Calu3 (cell line): ENCODE measurements at places on chromosomes 16 and 17. TPM values are rescaled to one million over a fixed set of nuclear protein-coding genes. Genes with fewer than 3 reads are reported as not detected.

- H3K4me1 ChIP-seq, result peaks cover 9% of the 10 kb centered on the region
- peaks cover 86% of the 10 kb centered on the region for H3K36me3 ChIP-seq
- no peak overlapping the region for H3K27ac ChIP-seq
- no peak overlapping the region for H3K4me3 ChIP-seq
- no peak for DNase-seq
- H3K27me3 ChIP-seq, result no peaks in the 10 kb centered on the region
Observed at GRCh38 chr17:45087504-45087975, 26.4 kb downstream of the NMT1 start.

Gene DBF4B
- 44.8 and 47.4 TPM in 2 replicates for total RNA-seq

DNA sequence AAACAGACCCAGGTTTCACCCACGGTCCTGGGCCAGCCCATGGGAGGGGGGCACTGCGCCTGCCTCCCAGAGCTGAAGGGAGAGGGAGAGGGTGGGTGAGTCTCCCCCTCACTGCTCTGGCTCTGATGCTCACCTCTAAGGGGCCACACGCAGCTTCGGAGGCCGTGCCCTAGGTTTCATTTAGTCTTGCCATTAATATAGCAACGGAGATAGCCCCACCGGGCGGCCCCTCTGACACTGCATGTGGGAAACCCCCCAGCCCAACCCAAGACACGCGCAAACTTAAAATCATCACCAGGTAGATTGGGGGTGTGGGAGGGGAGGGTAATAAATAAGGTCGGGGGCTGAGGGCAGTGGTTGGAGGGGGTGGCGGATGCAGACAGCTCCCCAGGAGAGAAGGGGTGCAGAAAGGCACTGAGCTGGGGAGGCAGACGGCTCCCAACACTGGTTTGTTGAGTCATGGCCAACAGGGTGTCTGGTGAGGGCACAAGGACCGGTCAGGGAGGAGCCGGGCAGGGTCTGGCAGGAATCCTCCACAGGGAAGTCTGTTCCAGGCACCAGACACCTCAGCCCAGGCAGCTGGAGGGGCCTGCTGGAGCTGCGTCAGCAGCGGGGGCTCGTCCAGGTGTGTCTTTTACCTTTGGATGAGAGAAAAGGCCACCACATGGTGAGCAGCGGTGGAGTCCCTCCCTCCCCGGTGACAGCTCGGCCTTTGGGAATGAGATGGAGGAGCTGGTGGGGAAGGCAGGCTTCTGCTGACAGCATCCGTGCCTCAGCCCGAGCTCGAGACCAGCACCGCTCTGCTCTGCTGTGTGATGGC is 32.0 kb upstream of the DOC2B start:
- no peak for DNase-seq
- no peak overlapping the region for H3K4me3 ChIP-seq
- H3K36me3 ChIP-seq, result no peaks in the 10 kb centered on the region
- H3K27ac ChIP-seq, result no peak overlapping the region
- H3K4me1 ChIP-seq, result no peaks in the 10 kb centered on the region

Gene ARHGDIA
- total RNA-seq, result 273 and 288 TPM in 2 replicates

GRCh38 chr16:82322177-82322576 is 152.2 kb upstream of the MPHOSPH6 start:
- no peak overlapping the region for H3K27ac ChIP-seq
- H3K27me3 ChIP-seq, result peaks cover 2% of the 10 kb centered on the region
- H3K4me1 ChIP-seq, result no peaks in the 10 kb centered on the region

GRCh38 chr16:67897231-67897630 is 4.2 kb downstream of the PSKH1 start:
- peaks cover 32% of the 10 kb centered on the region for H3K36me3 ChIP-seq
- no peak overlapping the region for H3K27ac ChIP-seq
- no peak overlapping the region for H3K4me3 ChIP-seq
- DNase-seq, result no peak
- peaks cover 10% of the 10 kb centered on the region for H3K4me1 ChIP-seq

- H3K27me3 ChIP-seq, result no peaks in the 10 kb centered on the region
- H3K4me3 ChIP-seq, result no peak overlapping the region
- H3K27ac ChIP-seq, result no peak overlapping the region
- H3K4me1 ChIP-seq, result no peaks in the 10 kb centered on the region
Observed at GRCh38 chr17:52477824-52478699, 319.5 kb upstream of the CA10 start.

- DNase-seq, result no peak
- H3K4me1 ChIP-seq, result no peaks in the 10 kb centered on the region
- H3K27ac ChIP-seq, result no peak overlapping the region
- H3K36me3 ChIP-seq, result no peaks in the 10 kb centered on the region
Observed at GRCh38 chr17:70655176-70655958, 486.0 kb downstream of the KCNJ2 start.

Gene PGS1
- 39.5 and 42.6 TPM in 2 replicates for total RNA-seq

DNA sequence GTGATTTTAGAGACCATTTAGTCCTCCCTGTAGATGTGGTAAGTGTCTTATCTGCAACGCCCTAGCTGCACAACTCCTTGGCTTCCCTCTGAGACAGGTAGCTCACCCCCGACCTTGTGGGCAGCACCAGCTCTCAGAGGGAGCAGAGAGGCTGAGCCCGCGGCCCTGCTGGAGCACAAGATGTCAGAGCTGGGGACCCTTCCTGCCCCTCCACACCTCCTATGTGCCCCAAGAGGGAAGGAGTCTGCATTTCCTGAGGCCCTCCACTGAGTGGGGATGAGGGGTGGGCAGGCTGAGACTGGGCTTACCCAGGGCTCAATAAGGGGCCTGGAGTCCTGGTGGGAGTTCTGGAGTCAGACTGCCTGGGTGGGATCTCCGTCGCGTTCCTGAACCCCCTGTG is 12.2 kb upstream of the ADGRG1 start:
- no peaks in the 10 kb centered on the region for H3K27me3 ChIP-seq
- no peak overlapping the region for H3K4me3 ChIP-seq
- peaks cover 26% of the 10 kb centered on the region for H3K36me3 ChIP-seq
- DNase-seq, result no peak

Gene SPN
- not detected in 2 replicates for total RNA-seq

Gene TBC1D3B
- total RNA-seq, result 71.6 and 73.5 TPM in 2 replicates

DNA sequence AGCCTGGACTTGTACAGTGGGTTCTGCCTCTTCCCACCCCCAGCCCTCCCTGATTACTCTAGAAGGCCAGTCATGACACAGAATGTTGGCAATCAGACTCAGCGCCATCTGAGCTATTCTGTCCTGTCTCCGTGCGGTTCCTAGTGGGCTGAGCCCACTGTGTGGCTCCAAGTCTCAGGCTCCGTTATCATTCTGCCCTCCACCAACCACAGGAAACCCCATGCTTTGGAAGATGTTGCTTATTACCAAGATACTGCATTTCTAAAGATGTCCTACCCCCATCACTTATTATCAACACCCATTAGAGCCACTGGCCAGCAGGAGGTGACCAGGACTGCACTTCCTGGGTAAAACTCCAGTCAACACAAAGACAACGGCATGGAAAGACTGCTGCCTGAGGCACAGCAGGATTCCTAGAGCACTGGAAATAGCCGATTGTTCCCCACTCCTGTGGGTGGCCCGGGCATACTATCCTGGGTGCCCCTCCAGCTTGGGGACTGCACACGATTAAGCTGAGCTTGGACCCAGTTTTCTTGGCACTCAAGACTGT is 133.6 kb downstream of the AATF start:
- H3K4me1 ChIP-seq, result peaks cover 4% of the 10 kb centered on the region
- H3K27me3 ChIP-seq, result no peaks in the 10 kb centered on the region
- peak overlapping the region; percentile 0 for H3K27ac ChIP-seq
- DNase-seq, result no peak
- H3K36me3 ChIP-seq, result peaks cover 36% of the 10 kb centered on the region
- H3K4me3 ChIP-seq, result no peak overlapping the region

- DNase-seq, result no peak
- H3K4me1 ChIP-seq, result no peaks in the 10 kb centered on the region
- H3K27ac ChIP-seq, result no peak overlapping the region
- H3K4me3 ChIP-seq, result peak overlapping the region; percentile 96
Observed at GRCh38 chr17:73091410-73091769, 1.1 kb downstream of the SLC39A11 start.

DNA sequence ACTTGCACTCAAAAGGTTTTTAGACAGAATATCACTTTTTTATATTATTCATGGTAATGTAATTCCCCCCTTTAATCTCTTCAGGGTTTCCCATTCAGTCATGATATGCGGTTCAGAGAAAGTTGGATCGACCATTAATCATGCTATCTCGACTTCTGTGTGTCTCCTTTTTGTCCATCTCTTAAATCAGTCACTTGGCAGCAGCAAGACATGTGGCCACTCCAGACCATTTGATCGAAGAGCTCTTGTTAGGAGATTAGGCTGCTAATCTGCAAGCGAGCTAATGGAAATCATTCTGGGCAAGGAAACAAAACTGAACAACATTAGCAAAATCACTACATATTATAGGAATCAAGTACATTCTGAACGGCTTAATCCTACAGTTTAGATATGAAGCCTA is 449.9 kb downstream of the WWOX start:
- H3K4me1 ChIP-seq, result no peaks in the 10 kb centered on the region
- H3K4me3 ChIP-seq, result no peak overlapping the region
- no peaks in the 10 kb centered on the region for H3K27me3 ChIP-seq
- H3K36me3 ChIP-seq, result no peaks in the 10 kb centered on the region

- no peaks in the 10 kb centered on the region for H3K36me3 ChIP-seq
- H3K4me1 ChIP-seq, result no peaks in the 10 kb centered on the region
- no peaks in the 10 kb centered on the region for H3K27me3 ChIP-seq
- no peak overlapping the region for H3K27ac ChIP-seq
- no peak for DNase-seq
Observed at GRCh38 chr17:10127819-10128425, 70.5 kb downstream of the GAS7 start.

Gene PLLP
- total RNA-seq, result 38.3 and 40.3 TPM in 2 replicates

Gene HSPB9
- total RNA-seq, result 0.54 and 0.69 TPM in 2 replicates

Gene PERCC1
- not detected in 2 replicates for total RNA-seq

DNA sequence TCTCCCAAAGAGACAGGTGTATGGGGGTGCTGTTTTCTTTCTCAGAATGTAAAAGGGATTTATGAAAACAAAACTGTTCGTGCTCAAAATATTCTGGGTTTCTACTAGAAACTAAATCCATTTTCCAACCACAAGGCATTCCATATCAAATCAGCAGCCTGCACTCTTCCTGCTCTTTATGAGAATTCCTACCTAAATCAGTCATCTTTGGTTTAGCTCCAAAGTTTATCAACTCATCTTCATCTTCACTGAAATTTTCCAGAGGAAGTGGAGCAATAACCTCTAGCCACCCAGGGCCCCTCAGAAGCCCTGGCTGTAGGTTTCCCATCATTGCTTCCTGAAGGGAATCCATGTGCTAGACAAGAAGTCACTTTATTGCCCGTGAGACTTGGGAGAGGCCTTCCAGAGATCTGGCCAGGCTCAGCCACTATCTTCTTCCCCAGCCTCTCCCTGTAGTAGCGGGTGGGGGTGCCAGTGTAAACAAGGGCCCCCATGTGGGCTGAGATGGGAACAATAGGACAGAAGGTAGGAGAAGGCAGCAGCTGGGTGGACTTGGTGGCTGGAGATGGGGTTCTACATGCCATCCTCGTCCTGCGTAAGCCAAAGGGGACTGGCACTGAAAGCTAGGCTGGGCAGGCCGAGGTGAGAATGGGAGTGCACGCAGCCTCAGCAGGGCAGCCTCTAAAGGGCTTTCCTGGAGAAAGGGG is 22.0 kb upstream of the ALDH3A1 start:
- no peaks in the 10 kb centered on the region for H3K4me1 ChIP-seq
- no peak for DNase-seq
- no peak overlapping the region for H3K4me3 ChIP-seq
- no peak overlapping the region for H3K27ac ChIP-seq
- H3K36me3 ChIP-seq, result no peaks in the 10 kb centered on the region

DNA sequence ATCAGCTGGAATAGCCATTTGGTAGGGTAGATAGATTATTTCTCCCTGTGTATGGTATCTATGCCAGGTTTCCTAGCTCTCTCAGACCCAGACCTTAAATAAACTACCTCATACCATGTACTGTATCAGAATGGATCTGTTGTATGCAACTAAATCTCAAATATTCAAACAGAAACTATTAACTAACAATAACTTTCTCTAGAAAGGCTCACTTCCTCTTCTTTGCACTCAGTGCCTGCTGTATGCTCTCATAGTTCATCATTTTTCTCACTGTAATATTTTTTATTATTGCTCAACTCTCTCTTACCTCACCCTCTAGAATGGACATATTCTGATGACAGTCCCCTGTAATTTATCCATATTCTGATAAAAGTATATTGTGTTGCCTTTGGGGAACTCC is 182.4 kb downstream of the TOX3 start:
- no peak overlapping the region for H3K4me3 ChIP-seq
- H3K36me3 ChIP-seq, result no peaks in the 10 kb centered on the region
- no peak for DNase-seq
- H3K27ac ChIP-seq, result no peak overlapping the region
- H3K27me3 ChIP-seq, result no peaks in the 10 kb centered on the region

DNA sequence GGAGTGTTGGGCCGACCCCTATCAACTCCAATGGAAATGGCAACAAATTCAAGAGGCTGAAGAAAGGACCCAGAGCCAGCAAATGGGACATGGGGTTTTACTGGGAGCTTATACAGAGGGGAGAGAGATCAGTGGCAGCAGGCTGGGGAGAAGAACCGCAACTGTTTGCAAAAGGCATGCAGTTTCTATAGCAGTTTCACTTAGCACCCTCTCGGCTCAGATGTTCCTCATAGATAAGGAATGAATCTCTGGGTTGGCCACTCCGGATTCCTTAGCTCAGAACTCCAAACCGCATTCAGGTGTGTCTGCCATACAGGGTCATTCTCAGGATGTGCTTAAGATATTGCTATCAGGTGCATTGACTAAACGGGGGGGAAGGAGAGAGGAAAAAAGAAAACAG is 71.1 kb upstream of the RPL38 start:
- no peak overlapping the region for H3K4me3 ChIP-seq
- no peaks in the 10 kb centered on the region for H3K36me3 ChIP-seq
- H3K4me1 ChIP-seq, result no peaks in the 10 kb centered on the region
- H3K27me3 ChIP-seq, result peaks cover 84% of the 10 kb centered on the region
- DNase-seq, result no peak

DNA sequence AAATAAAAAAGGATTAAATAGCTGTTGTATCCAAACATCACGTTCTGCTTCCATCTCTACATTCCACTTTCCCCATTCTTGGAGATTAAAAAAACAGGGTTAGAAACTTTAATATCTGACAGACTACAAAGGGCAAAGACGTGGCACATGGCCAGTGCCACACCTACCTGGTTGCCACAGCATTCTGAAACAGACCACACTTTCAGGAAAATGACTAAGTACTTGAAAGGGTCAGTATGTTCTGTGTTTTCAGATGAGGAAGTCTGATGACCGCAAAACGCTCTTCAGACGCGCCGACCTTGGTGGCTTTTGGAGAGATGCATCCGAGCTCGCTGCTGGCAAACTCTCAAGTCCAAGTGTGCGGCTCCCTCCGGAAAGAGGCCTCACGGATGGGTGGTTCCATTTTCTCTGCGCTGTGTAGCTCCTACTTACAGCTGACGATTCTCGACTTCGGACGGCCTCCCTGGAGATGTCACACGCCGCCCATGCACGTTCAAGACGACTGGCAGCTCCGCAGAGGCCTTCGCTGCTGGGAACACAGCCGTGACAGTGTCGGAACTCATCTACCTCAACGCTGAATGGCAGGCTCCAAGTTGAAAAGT is 15.5 kb downstream of the MAP1LC3B start:
- peak; percentile 83 for DNase-seq
- no peaks in the 10 kb centered on the region for H3K27me3 ChIP-seq
- H3K36me3 ChIP-seq, result peaks cover 91% of the 10 kb centered on the region
- H3K27ac ChIP-seq, result peak overlapping the region; percentile 73
- H3K4me3 ChIP-seq, result peak overlapping the region; percentile 47
